Astrocyte of the spinal cord (primary cell): ENCODE measurements at places on chromosomes 5 and 9.

- DNase-seq: peak; percentile 59
Observed at GRCh38 chr5:52692039-52692438, 95.7 kb upstream of the ITGA1 start.

DNA sequence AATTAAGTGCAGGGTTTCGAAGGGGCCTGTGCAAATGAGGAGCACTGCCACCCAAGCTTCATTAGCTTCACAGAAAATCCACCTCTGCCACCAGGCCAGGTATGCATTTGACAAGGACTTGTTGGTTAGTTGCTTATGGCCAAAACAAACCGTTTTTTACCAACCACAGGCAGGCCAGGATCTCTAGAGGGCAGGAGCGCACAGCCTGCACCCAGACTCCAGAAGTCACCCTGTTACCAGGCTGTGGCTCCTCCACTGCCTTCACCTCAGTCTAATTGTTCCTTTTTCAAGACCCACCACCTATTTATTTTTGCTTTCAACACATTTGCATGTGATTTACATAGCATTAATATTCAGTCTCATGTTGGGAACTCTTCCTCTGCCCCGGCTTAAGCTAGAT is 78.3 kb upstream of the HSPA9 start:
- no peak for DNase-seq

DNA sequence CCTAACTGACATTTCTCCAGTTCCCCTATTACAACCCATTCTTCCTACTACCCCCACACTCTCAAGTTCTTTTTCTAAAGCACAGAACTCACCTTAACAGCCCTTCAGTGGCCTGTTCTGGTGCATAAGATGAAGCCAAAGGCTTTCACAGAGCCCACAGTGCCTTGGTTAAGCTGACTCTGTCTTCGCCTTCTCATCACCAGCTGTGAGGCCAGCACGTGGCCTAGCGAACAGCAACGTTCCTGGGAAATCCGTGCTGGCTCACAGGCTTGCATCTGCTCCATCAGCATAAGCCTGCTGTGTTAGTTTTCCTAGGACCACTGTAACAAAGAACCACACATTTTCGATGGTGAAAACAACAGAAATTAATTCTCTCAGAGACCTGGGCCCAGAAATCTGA is 67.9 kb upstream of the LPAR1 start:
- no peak for DNase-seq

- no peak for DNase-seq
Observed at GRCh38 chr5:72784129-72784528, 32.3 kb upstream of the TNPO1 start.
